IPS-NIHi11 (cell line): ENCODE measurements at places on chromosomes 12 and 14.
A peak's percentile ranks its signal among the peaks of the same experiment; 100 is the strongest.

DNA sequence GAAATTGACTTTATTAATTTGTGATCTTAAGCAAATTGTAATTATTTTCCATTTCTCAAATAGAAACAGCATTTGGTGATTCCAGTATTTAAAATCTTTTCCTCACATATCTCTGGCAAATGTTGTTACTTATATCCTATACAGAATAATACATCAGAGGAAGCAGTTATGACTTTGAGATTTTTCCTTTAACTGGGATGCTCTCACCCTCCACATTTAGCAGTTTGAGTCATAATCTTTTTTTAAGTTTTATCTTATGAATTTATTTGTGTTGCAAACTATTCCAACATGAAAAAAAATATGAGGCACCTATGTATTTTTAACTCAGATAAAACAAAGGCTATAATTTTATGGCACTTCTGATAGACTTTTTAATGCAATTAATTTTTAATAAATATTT is 311.8 kb downstream of the TMTC2 start:
- no peak for DNase-seq

DNA sequence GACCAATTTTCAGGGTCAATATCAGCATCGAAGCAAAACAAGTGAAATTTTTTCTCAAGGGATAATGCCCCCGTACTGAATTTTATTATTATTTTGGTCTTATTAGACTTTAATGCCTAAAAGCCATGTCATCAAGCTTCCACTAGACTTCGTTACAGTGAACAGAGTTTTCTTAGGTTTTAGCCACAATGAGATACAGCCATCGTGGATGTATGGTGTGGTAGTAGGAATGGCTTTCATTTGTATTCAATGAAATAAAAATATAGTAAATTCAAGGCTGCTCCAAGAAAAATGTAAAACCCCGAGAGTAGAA is 11.7 kb downstream of the TAOK3 start:
- DNase-seq, result no peak

DNA sequence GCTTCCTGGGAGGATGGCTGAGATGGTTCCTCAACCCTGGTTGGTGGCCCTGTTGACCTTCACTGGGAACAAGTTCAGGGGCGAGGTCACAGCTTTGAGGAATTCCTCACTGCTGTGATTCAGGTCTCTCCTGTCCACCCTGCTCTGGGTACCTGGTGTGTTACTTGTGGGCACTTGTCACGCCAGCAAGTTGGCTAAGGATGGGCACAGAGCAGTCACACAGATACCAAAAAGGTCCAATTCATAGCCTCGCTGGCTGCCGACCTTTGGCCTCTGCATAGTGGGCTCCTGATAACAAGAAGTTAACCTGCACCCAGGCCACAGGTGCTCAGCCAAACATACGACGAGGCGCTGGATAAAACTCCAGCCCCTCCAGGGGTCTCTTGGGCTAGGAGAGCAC is 11.2 kb downstream of the SDS start:
- no peak for DNase-seq

DNA sequence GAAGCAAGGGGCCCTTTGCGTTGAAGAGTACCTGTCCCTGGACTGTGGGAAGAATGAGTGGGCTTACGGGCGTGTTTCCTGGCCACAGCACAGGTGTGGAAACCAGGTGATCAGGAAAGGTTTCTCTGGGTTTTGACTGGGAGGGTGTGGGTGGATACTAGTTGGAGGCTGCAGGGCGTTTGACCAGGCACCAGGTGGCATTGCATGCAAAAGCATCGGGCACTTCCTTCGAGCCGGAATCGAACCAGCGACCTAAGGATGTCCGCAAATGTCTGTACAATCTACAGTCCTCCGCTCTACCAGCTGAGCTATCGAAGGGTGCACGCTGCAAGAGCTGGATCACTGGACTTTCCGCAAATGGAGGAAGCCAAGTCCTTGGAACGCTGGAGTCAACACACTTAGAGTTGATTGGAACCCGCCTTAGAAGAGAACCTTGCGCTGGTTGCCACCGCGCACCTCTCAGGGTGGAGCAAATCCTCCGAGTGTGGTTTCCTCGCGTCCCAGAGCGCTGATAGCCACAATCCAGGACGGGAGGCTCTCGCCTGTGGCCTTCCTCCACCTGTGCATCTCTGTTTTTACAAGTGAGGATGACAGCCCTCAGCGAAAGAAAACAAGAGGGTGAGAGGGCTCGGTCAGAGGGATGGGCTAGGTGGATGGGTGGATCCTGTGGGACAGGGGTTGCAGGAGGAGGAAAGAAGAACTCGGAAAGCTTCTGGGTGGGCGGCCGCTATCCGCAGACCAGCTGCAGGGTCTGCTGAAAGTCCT is 21.2 kb upstream of the RNASE4 start:
- peak; percentile 59 for DNase-seq
